ENCODE measurements at places on chromosomes 13 and 19.
A peak's percentile ranks its signal among the peaks of the same experiment; 100 is the strongest.

GRCh38 chr13:99558570-99559180, 57.4 kb downstream of the TM9SF2 start:
- DNase-seq, result no peak

- no peak for DNase-seq
These were observed 15.9 kb downstream of the NHLRC3 start for GRCh38 chr13:39054112-39054511.

GRCh38 chr13:113863524-113864272, at the start of gene GAS6:
Gene GAS6 (minus strand): TSS chr13:113864076. CDS start chr13:113863920, 156 bp downstream.
- DNase-seq, result no peak

DNA sequence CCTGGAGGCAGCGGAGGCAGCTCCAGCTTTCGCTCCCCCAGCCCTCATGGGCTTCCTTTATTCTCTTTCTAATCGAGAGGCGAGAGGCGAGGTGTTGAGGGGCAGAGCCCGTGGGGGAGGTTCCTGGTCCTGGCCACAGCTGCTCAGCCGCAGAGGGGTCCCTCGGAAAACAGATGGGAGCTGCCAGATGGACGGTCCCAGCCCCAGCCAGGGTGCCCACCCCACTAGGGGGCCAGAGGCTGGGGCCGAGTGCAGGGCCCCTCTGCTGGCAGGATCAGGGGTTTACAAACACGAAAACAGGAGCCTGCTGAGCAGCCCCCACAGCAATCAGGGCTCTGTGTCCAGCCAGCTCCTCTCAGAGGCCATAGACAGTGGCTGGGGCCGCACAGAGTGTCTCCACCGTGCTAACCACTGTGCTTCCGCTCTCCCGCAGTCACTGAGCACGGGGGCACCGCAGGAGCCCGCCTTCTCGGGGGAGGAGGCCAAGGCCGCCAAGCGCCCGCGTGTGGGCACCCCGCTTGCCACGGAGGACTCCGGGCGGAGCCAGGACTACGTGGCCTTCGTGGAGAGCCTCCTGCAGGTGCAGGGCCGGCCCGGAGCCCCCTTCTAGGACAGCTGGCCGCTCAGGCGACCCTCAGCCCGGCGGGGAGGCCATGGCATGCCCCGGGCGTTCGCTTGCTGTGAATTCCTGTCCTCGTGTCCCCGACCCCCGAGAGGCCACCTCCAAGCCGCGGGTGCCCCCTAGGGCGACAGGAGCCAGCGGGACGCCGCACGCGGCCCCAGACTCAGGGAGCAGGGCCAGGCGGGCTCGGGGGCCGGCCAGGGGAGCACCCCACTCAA, 182.2 kb downstream of the KDM4B start:
- no peak for DNase-seq

- no peak for DNase-seq
These were observed 2.5 kb downstream of the URI1 start for GRCh38 chr19:29944390-29945012.

DNA sequence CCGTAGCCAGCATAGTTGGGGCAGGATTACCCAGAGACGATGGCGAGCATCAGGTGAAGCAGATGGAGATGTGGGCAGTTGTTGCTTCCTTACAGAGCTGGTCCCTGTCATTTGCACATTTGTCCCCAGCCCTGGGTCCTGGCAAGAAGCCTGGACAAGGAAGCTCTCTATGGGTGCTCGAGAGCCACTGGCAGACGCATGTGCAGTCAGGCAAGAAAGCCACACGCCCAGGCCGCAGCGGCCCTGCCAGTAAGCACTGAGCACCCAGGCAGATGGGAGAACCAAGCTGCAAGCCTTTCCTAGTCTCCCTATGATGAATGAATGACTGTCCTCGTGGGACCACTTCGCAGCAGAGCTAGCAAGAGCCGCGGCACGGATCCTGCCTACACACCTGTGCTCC, 182.8 kb downstream of the FOXO1 start:
- DNase-seq, result peak; percentile 29

DNA sequence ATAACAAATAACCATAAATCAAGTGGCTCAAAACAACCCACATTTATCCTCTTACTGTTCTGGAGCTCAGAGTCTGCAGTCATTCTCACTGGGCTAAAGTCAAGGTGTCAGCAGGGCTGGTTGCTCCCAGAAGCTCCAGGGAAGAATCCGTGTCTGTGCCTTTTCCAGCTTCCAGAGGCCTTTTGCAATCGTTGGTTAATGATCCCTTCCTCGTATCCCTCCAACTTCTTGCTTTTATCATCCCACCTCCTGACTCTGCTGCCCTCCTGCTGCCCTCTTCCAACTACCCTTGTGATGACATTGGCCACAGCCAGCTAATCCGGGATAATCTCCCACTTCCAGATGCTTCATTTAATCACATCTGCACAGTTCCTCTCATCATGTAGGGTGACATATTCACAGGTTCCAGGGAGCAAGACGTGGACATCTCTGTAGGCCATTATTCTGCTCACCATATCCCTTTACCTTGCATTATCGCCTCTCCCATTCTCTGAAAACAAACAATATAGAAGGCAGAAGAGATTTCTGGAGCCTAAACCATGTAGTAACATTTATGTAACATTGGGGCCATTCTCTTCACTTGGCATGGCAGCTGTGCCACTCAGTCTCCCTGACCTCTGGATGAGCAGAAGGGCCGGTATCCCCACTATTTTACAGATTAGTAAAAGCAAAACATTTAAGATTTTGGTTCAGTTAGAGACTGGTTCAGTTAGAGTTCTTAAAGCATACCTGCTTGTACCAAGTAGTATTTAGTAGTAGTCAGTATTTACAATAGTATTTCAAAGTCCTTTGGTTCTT, 53.5 kb downstream of the RFC3 start:
- no peak for DNase-seq

DNA sequence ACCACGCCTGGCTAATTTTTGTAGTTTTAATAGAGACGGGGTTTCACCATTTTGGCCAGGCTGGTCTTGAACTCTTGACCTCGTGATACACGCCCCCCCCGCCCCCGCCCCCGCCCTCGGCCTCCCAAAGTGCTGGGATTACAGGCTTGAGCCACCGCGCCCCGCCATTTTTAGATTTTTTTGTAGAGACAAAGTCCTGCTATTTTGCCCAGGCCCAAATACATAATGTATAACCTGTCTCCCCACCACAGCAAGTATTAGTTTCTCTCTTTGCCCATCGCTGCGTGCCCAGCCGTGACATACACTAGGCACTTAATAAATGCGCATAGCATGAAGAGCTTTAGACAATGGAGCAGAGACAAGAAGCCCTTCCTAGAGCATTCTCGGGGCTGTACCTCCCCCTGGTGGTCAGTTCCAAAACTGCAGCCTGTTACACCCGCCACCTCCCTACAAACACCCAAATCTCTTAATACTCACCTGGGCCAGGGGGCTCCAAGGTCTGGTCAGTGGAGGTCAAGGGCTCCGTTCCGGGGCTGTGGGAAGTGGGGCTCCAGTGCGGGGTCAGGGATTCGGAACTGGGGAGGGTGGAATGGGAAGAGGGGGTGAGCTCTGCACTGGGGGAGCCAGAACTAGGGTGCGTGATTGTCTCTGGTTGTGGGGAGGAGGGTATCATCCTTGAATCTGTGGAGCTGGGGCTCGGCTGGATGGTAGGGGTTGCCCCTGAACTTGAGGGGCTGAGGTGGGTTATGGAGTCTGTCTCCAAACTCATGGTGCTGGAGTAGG, 22.5 kb downstream of the IQCN start:
- DNase-seq, result no peak

GRCh38 chr13:94311893-94312292, 167.6 kb downstream of the DCT start:
- no peak for DNase-seq

DNA sequence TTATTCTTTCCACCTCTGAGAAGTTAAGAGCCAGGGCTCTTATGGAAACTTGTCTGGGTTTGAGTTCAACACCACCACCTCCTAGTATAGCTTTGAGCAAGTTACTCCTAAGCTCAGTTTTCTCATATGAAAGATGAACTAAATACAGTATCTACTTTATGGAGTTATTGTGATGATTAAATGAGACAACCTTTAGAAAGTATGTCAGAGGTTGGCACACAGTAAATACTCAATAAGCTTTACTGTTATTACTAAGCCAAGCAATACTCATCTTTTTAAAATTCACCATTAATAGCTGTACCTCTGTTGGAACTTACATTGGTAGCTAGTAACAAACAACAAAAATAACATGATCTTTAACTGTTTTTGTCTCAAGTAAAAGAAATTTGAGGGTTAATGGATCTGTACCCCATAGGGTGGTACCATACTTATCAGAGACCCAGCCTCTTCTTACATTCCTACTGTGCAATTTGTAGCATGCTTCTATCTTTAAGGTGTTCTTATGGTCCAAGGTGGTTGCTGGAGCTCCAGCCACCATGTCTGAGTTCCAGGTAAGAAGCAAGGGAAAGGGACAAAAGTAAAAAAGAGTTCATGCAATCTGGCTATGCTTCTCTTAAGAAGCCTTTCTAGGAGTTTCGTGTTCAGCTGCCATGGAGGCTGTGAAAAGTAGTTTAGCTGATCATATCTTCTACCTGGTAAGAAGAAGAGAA, 24.1 kb upstream of the NDFIP2 start:
- no peak for DNase-seq

DNA sequence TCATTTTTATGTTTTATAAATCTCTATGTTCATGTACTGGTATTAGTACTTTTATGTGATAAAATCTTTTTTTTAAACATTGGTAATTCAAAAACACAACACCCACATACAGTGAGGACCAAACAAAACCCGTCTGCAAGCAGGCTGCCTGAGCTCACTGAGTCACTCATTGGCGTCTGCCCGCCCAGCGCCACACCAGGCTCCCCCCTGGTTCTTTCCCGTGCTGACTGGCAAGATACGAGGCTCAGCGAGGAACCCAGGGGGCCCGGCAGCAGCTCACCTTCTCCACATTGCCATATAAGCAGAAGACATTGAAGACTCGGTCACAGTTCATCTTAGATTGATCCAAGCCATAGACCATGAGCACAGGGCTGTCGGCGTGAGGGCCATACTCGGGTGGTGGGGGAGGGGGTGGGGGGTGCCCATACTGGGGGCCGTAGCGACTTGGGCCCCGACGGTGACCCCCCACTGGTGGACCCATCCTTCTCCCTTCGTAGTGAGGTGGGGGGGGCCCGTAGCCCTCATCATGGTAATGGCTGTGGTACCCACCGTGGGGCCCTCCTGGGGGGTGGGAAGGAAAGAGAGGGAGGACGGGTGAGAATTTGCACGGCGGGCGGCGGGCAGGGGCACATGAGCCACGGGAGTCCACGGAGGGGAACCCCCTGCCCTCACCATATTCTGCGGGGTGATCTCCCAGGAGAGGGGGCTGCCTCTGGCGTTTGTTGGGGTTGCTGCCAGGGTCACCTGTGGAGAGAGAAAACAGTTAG, 8.4 kb upstream of the ECH1 start:
- no peak for DNase-seq

- DNase-seq, result no peak
These were observed 18.9 kb downstream of the ATP11A start for GRCh38 chr13:112708560-112709240.

DNA sequence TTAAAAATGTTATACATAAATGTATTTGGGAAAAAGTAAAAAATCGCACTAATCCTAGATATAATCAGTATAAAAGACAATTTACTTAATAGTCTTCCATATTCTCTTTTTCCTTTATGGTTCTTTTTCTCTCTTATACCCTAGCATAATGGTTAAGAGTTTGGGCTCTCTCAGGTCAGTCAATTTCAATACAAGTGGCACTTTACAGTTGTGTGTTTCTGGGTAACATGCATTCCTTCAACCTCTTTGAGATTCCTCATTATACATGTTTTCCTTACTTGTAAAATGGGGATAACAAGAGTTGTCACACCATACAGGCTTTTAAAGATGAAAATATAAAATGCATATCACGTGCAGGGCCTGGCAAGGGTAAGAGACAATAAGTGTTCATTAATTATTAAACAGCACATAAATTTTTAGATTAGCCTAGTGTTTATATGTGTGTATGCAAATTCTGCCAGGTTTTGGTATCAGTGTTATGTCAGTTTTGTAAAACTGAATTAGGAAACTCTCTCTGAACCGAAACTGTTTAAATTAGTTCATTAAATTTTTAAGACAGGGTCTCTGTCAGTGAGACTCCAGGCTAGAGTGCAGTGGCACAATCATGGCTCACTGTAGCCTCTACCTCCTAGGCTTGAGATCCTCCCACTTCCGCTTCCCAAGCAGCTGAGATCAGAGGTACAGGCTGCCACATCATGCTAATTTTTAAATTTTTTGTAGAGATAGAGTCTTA, 49.8 kb downstream of the ELF1 start:
- no peak for DNase-seq

GRCh38 chr13:40446365-40446764, 220.1 kb downstream of the FOXO1 start:
- no peak for DNase-seq

DNA sequence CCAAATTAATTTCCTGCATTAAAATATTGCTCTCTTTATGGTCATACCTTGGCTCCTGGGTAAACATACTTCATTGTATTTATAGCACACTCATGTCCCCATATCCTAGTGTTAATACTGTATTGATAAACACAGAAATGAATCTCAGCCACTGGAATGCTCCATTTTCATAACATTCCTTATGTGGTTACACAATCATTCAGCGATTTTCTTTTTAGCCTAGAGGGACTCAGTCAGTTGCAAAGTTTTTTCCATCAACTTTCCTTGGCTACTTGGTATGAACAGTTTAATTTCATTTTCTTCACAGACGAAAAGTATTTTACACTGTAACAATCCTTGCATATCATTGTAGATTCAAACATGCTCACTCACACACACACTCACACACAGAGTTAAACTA, 471.5 kb downstream of the FGF14 start:
- no peak for DNase-seq

GRCh38 chr19:21697698-21698097, 69.7 kb downstream of the ZNF100 start:
- no peak for DNase-seq

- no peak for DNase-seq
These were observed 211.5 kb downstream of the KLF12 start for GRCh38 chr13:73922493-73923393.

DNA sequence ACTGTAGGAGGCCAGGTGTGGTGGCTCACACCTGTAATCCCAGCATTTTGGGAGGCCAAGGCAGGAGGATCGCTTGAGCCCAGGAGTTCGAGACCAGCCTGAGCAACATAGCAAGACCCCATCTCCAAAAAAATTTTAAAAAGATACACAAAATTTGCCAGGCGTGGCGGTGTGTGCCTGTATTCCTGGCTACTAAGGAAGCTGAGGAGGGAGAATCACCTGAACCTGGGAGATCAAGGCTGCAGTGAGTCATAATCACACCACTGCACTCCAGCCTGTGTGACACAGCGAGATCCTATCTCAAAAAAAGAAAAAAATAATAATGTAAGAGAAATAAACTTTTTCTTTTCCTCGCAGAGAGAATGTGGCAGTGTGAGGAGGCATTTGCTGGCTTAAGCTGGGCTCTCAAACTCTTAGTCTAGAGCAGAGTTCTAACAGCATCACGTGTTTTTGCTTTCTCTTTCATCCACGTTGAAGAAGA, 21.1 kb downstream of the FAM187B start:
- no peak for DNase-seq

- no peak for DNase-seq
These were observed 78.3 kb downstream of the FOXO1 start for GRCh38 chr13:40588101-40588500.

GRCh38 chr19:33329736-33330135, 27.4 kb upstream of the CEBPA start:
- no peak for DNase-seq

GRCh38 chr19:16324384-16325160, at the start of gene KLF2:
Gene KLF2 (plus strand): TSS chr19:16324826. CDS start chr19:16324924, 98 bp downstream.
- DNase-seq, result no peak

DNA sequence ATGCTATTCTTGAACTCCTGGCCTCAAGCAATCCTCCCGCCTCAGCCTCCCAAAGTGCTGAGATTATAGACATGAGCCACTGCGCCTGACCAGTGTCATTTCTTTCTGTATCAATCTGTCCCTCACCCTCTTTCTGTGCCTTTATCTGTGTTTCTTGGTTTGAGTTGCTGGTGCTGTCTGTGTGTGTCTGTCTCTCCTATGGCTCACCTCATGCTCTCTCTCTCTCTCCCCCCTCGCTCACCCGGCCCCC, 9.9 kb downstream of the IRF2BP1 start:
- no peak for DNase-seq

All from NCI-H187 treated with DMSO at 0.1 percent for 48 hours (cell line).